Tibial artery (tissue), 4 donors: ENCODE measurements at places on chromosomes 11 and 22.
A peak's percentile ranks its signal among the peaks of the same experiment; 100 is the strongest.

GRCh38 chr11:62610814-62611704, 1.5 kb downstream of the EML3 start:
- peak overlapping the region; percentile 95 for H3K27ac ChIP-seq
- H3K4me1 ChIP-seq: peaks cover 33% of the 10 kb centered on the region
- no peak for DNase-seq
- H3K27me3 ChIP-seq: no peaks in the 10 kb centered on the region

GRCh38 chr22:30005213-30005857, 74.9 kb upstream of the HORMAD2 start:
- peak; percentile 86 for DNase-seq
- H3K4me1 ChIP-seq: no peaks in the 10 kb centered on the region
- peaks cover 47% of the 10 kb centered on the region for H3K36me3 ChIP-seq
- no peak overlapping the region for H3K4me3 ChIP-seq
- no peaks in the 10 kb centered on the region for H3K27me3 ChIP-seq

GRCh38 chr11:73532310-73532709, 65.6 kb downstream of the FAM168A start:
- no peaks in the 10 kb centered on the region for H3K27me3 ChIP-seq
- no peak for DNase-seq
- peaks cover 8% of the 10 kb centered on the region for H3K4me1 ChIP-seq
- H3K27ac ChIP-seq: no peak overlapping the region
- H3K36me3 ChIP-seq: no peaks in the 10 kb centered on the region

- no peak overlapping the region for H3K27ac ChIP-seq
- no peaks in the 10 kb centered on the region for H3K27me3 ChIP-seq
- DNase-seq: no peak
- no peaks in the 10 kb centered on the region for H3K36me3 ChIP-seq
These were observed 1.4 kb downstream of the MYOD1 start for GRCh38 chr11:17720796-17721171.

GRCh38 chr22:45831394-45831793, 145.6 kb downstream of the WNT7B start:
- H3K36me3 ChIP-seq: peaks cover 20% of the 10 kb centered on the region
- no peaks in the 10 kb centered on the region for H3K4me1 ChIP-seq
- no peak for DNase-seq

DNA sequence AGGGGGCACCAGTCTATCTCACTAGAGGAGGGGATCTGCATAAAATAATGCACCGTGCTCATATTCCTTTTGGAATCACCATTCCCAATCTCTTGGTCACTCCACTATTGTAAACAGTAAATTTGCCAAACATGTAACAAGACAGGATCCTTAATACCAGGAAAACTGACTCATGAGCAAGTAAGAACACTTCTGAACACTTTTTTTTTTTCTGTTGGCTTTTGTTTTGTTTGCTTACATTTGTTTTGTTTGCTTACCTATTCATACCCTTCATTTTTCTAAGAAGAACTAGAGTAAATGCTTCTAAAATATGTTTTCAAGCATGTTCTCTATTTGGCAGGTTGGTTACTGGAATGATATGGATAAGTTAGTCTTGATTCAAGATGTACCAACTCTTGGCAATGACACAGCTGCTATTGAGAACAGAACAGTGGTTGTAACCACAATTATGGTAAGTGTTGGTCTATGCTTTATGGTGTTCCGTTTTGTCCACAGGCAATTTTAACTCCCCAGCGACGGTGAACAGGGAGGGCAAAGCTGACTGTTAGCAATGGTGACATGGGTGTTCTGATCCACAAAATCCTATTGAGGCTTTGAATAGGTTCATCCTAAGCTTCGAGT, 111.8 kb downstream of the MSANTD4 start:
- no peaks in the 10 kb centered on the region for H3K36me3 ChIP-seq
- no peak overlapping the region for H3K27ac ChIP-seq
- no peak for DNase-seq
- H3K27me3 ChIP-seq: no peaks in the 10 kb centered on the region
- H3K4me3 ChIP-seq: no peak overlapping the region
- H3K4me1 ChIP-seq: no peaks in the 10 kb centered on the region

DNA sequence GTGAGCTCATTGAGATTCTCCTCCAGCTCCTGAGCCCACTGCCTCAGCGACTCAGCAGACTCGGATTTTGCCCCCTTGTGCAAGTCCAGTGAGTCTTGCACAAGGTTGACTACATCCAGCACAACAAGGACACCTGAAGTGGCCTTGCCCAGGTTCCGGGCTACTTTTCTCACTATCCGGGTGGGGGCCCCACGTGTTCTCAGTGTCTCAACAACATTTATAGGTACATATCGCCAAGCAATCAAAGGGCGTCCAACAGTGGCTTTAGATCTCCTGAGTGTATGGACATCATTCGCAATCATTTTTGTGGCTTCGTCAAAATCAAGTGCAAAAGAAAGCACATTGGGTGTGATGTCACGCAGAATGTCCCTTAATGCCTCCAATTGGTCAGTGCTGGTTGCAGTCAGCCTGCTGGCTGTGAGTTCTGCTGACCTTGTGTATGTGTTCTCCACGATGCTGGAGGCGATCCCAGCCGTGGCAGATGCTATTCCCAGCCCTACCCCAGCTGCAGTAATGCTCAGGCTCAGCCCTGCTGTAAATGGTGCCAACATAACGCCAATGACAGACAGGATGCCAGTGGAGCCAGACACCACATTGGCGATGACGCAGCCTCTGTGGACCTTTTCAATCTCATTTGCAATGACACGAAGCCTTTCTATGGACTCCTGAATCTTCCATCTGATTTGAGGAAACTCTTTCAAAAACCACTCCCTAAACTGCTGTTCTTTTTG, 10.3 kb downstream of the APOL4 start:
- H3K27ac ChIP-seq: no peak overlapping the region
- peak; percentile 77 for DNase-seq
- H3K4me3 ChIP-seq: no peak overlapping the region
- no peaks in the 10 kb centered on the region for H3K4me1 ChIP-seq
- no peaks in the 10 kb centered on the region for H3K36me3 ChIP-seq

DNA sequence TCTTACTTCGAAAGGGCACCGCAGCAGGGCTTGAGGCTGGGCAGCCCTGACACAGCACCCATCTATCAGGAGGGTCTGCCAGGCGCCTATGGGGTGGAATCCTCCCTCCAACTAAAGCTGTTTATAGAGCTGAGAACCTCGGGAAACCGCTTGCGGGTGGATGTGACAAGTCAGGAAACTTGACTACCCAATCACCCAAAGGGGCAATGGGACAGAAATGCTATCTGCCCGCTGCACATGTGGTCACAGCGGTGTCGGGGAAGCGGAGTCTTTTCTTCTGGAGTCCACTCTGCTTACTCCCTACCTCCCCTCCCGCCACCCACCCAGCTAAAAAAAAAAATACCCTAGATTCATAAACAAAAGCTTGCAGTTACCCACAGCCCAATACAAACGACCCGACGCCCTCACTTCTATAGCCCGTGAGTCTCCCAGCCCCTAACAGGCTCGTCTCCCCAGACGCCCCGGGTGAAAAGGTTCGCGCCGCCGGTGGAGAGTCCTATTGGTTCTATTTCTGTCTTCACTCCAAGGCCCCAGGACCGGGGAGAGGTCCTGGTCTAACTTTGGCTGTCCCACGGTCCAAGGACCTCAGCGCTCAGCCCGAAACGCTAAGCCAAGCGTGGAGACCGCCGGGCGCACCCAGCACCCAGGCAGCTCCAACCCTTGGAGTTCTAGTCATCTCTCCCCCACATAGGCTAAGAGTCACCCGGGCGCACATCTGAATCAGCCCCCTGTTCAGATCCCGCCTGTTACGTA, 1.4 kb downstream of the TRPC6 start:
- no peaks in the 10 kb centered on the region for H3K27me3 ChIP-seq
- peak; percentile 57 for DNase-seq
- no peak overlapping the region for H3K27ac ChIP-seq

DNA sequence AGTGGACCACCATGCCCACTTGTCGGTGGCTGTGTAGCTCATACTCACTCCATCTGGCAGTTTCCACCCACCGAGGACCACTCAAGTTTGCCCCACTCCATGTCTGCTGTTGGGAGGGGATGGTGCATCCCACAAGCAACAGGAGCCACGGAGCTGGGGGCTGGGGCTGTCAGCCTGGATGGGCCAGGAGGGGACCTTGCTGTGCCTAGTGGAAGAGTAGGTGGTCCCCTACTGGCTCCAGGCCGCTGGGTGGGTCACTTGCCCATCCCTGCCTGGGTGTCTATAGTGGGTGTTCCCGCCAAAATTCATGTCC, 57.0 kb downstream of the SMIM38 start:
- no peaks in the 10 kb centered on the region for H3K36me3 ChIP-seq
- H3K4me3 ChIP-seq: no peak overlapping the region
- no peak overlapping the region for H3K27ac ChIP-seq
- H3K27me3 ChIP-seq: no peaks in the 10 kb centered on the region

DNA sequence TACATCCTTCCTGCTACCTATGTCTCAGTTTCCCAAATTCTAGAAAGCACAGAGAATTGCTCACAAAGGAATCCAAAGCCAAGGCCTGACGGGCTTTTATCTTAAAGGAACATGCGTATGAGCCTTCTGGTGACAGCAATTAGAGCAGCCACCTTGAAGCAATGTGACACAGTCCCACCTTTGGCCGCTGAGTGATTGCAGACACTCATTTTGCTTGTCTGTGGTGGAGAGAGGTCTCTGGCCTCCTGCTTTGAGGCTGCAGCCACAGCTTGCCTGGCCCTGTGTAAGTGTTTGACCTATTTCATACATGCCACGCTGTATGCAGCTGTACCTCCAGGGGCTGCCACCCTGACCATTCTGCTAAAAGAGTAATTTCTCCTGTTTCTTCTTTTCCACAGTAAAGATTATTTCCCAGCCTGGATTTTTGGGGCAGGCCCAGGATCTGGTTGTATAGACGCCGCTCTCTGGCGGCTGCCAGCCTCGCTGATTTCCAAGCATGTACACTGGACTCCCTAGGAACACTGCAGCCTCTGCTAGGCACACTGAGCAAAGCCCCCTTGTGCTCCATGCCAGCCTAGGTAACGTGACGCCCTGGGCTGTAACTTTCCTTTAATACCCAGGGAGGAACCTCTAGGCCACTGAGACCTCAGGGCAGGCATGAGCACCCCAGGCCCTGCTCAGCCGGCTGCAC, 1.1 kb upstream of the TMA7B start:
- DNase-seq: no peak
- H3K4me1 ChIP-seq: no peaks in the 10 kb centered on the region
- no peak overlapping the region for H3K27ac ChIP-seq
- H3K4me3 ChIP-seq: no peak overlapping the region
- no peaks in the 10 kb centered on the region for H3K36me3 ChIP-seq

GRCh38 chr11:74171997-74172396, 908 bp downstream of the PPME1 start:
- peak overlapping the region; percentile 90 for H3K27ac ChIP-seq
- no peaks in the 10 kb centered on the region for H3K36me3 ChIP-seq
- H3K27me3 ChIP-seq: no peaks in the 10 kb centered on the region
- H3K4me1 ChIP-seq: no peaks in the 10 kb centered on the region
- no peak for DNase-seq
- peak overlapping the region; percentile 91 for H3K4me3 ChIP-seq
